ENCODE measurements at places on chromosomes 12 and 14. TPM values are rescaled to one million over a fixed set of nuclear protein-coding genes. Genes with fewer than 3 reads are reported as not detected.

GRCh38 chr12:39441963-39442830 is 723 bp downstream of the KIF21A start:
- peak; percentile 78 for DNase-seq

DNA sequence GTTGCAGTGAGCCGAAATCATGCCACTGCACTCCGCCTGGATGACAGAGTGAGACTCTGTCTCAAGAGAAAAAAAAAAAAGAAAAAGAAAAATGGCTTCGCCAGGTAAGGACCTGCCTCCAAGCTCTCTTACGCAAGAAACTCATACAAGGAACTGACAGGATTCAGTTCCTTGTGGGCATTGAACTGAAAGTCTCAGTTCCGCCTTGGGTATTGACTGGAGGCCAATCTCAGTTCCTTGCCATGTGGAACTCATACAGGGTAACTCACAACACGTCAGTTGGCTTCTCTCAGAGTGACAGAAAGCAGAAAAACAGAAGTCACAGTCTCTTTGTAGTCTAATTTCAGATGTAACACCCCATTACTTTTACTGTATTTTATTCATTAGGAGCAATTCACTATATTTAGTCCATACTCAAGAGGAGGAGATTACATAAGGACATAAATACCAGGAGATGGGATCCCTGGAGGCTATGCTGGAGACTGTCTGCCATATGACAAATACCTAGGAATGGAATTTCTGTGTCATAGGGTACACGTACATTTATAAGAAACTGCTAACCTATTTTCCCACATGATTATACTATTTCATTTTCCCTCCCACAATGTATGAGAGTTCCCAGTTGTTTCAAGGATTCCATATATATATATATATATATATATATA is 11.4 kb upstream of the NOPCHAP1 start:
- peak; percentile 25 for DNase-seq

DNA sequence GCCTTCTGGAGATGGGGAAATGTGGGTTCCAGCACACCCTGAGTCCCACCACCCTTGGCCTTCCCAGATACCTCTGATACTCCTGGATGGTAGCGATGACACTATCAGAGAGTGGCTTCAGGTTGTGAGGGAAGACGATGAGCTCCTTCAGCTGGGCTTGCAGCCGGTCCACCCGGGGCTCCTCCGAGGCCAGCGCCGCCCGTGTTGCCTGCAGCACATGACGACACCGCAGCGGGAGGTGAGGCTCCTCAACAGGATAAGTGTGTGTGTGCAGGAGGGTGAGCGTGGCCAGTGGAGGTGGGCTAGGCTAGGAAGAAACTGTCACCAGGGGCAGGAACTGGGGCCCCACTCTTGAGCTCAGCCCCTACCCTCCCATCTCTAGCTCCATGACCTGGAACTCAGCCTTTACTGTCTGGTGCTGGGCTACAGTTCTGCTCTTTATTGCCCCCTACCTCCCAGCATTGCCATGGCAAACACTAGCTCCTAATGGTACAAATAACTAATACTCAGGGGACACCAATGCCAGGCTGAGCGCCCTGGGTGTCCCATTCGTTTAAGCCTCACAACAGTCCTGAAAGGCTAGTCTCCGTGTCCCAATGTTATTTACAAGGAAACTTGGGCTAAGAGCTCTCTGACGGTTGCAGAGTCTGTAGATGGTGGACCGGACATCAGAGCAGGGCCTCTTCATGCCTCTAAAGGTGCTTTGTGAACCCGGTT is 64.1 kb downstream of the SYNE3 start:
- peak; percentile 60 for DNase-seq

GRCh38 chr12:125544960-125545359 is 479.7 kb downstream of the AACS start:
- DNase-seq, result no peak

DNA sequence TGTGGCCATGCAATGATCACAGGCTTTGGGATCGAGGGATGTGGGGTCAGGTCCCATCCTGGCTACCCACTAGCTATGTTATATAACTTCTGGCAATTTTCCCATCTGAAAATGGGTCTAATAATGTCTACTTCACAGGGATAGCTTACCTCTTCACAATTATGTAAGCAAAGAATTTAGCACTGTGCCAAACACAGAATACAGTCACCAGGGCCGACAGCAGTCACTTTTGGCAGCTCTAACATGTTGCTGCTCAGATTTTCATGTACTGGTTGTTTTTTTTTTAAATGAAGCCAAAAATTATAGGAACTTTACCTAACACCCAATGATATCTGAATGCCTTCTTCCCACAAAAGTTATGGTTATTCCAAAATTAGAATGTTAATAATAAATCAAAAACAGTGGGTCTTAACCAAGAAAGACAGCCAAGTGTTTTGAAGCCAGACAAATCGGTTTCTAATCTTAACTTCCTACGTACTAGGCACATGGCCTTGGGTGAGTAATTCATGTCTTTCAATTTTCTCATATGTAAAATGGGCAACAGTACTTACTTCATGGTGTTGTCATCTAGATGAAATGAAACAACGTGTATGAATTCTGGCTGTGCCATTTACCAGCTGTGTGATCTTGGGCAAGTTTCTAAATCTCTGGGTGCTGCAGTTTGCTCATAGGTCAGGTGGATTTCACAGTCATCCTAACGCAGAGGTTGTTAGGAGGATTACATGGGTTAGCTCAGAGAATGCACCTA is 13.0 kb upstream of the PCED1B start:
- DNase-seq, result no peak

DNA sequence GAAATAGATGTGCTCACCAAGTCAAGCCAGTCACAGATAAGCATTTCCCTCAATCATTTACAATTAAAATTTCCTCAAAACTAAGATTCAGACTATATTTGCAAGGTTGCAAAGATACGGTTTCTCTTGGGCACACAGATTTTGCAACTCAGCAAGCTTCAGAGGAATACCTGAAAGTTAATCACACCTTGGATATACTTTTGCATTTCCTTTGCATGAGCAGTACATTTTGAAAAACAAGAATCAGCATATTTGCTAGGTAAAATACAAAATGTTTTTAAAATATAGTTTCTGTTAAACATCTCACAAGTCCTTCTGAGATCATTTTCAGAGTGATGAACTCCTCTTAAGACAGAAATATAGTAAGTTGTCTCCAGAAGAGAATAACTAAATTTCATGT is 336.9 kb downstream of the DUSP6 start:
- no peak for DNase-seq

- DNase-seq, result peak; percentile 79
Observed at GRCh38 chr14:63650256-63650952, 8.7 kb upstream of the WDR89 start.

GRCh38 chr12:81492131-81492720 is 266.9 kb downstream of the PPFIA2 start:
- DNase-seq, result no peak

The WNT5B gene
- 0.89 TPM for total RNA-seq

The RPS6KA5 gene
- total RNA-seq, result 13.5 TPM

The INF2 gene
- 92.3 TPM for total RNA-seq

The ACTR10 gene
- 38.7 TPM for total RNA-seq

The CMA1 gene
- total RNA-seq, result not detected

The MYO1A gene
- 1.7 TPM for total RNA-seq

Data from activated CD4-positive, alpha-beta T cell treated with anti-CD3 and anti-CD28 coated beads, Interleukin-2, amount 10 ng/mL, durations not matched to agents 24 days and 14 days (primary cell).